Activated T-helper 1 cell treated with anti-CD3 and anti-CD28 coated beads, Interleukin-12 subunit alpha, Interleukin-12 subunit beta, Interleukin-2, Interleukin-4 antibody, amounts not matched to agents 30 ng/mL and 10 ng/mL and 1 ng/mL, durations not matched to agents 14 hours and 24 hours and 36 hours (primary cell): ENCODE measurements at places on chromosomes 12 and 14.

DNA sequence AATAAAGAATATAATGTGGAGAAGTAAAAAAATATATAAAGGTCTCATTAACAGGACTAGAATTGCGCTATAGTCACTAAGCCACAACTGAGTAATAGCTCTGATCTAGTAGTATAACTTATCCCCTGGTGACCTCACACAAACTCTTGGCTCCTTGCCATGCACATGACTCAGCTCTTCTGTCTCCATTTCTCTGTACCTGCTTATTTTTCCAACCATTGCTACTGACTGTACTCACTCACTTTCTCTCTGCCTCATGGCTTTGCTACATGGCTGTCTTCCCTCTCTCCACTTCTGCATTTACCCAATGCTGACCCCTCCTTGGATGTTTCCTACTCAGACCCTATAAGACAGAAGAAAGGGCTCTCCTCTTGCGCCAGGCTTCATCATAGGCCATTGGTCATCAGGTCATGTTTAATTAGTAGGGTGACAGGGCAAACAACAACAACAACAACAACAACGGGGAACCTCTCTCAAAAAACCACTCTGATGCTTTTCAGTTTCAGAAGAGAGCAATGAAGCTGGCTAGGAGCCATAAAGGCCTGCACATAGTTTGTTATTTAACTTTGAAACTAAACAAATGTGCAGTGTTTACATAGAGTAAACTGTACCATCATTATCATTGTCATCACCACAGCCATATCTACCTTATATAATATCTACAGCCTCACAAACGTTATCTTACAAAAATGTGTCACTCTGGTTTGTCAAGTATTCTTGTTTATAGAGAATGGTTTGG lies 25.6 kb upstream of the KRAS start:
- DNase-seq, result no peak

DNA sequence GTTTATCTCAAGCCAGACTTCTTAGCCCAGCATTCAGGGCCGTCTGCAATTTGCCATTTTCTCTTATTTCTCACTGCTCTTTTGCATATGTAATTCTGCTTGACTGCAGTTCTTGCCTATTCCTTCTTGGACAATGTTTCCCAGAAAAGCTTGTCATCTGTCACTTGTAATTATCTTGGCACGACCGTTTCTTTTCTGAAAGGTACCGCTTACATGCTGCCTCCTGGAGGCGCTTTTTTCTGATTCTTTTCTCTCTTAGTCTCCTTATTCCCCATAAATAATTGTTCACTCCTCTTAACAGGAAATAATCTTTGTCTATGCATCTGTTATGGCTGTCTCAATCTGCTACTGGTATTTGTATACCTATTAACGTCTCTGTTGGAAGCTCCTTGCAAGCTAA lies 1.2 kb upstream of the ALDH1L2 start:
- no peak for DNase-seq

GRCh38 chr12:118053071-118053985 lies 7.7 kb downstream of the WSB2 start:
- DNase-seq, result no peak

- DNase-seq, result no peak
Measured at GRCh38 chr14:64789696-64790095, 85.5 kb downstream of the PLEKHG3 start.

- no peak for DNase-seq
Measured at GRCh38 chr12:109871668-109872314, 8.6 kb downstream of the GLTP start.
